ENCODE measurements at places on chromosomes 1 and 21.
A peak's percentile ranks its signal among the peaks of the same experiment; 100 is the strongest.

DNA sequence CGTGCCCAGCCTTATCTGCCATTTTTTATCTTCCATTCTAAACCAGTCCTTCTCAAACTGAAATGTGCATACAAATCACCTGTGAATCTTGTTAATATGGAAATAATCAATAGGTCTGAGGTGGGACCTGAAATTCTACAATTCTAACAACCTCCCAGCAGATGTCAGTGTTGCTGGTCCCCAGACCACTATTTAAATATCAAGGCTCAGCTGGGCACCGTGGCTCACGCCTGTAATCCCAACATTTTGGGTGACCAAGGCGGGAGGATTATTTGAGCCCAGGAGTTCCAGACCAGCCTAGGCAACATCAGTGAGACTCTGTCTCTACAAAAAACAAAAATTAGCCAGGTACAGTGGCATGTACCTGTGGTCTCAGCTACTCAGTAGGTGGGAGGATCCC lies 4.1 kb downstream of the UQCRHL start:
- DNase-seq: peak; percentile 32

DNA sequence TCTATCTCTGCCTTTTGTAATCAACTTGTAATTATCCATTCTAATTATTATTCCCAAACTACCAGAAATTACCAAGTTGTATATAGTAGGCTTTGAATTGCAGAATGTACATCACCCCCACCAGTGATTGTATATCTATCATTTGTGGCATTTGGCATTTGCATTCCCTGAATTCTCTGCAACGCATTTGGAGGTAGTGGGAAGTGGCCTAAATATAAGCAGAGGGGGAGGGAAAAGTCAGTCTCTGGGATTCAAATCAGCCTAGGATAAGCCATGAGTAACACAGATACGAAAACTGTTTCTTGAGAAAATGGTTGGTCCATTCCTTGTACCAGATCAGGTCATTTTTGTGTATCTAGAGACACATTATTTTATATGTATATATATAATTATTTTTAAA lies 20.7 kb downstream of the DDX20 start:
- DNase-seq: no peak

GRCh38 chr1:25617625-25618432 lies 1.2 kb downstream of the MAN1C1 start:
- no peak for DNase-seq

- no peak for DNase-seq
Measured at GRCh38 chr1:61330571-61330970, 248.2 kb downstream of the NFIA start.

DNA sequence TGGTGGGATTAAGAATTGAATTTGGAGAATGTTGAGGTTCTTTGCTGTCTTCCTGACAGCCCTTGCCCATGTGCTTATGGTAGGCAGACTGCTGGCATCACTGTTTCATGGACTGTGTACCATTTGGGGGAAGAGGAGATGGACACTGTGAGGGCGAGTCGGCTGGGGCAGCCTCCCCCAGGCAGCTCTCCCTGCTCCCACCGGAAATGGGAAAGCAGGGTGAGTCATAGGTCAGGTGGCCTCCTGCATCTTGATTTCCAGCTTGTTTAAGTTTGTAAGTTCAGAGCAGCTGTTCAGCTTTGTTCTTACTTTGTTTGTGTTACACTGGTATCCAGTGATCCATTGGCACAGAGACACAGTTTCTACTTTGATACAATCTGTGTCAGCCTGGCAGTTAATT lies 87.2 kb upstream of the CNIH3 start:
- DNase-seq: no peak

GRCh38 chr1:21337928-21338572 lies 47.8 kb upstream of the ECE1 start:
- DNase-seq: peak; percentile 59

DNA sequence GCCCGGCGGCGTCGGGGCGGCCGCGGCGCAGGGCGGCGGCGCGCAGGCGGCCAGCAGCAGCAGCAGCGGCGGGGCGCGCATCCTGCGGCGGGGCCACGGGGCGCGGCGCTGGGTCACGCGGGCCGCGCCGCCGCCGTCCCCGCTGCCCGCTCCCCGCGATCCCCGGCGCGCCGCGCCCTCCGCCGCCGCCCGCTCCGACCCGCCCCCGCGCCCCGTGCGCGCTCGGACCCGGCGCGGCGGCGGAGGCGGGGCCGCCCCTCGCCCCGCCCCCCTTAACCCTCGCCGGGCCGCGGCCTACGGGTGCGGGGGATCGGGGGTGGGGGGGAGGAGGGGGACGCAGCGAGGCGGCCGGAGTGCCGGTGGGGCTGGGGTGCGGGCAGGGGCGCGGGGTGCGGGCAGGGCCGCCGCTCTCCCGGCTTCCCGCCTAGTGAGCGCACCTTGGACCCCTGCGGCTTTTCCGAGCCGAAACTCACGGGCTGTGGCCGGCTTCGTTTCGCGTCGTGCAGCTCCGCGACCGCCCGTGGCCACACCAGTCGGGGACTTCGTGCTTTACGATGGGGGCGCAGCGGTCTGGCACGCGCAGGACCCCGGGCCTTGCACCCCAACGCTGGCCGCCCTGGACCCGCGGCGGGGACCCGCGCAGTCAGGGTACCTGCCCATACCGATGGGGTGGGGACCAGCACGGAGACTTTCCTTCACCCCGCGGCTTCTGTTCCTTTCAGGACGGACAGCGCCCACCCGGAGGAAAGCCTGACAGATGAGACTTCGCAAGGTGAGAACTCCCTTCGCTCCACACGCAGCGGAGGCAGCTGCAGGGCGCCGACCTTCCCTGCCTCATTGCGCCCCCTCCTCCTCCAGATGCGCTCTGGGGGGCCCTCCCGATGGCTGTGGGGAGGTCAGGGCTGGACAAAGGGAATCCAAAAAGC lies at the start of gene FNDC10:
FNDC10 (minus strand) TSS at position 201 of the 926 bp plus-strand sequence; CDS start at position 81, 120 bp downstream.
- no peak for DNase-seq

Measured in NCI-H1092 (cell line).